Amniotic epithelial cell (primary cell): ENCODE measurements at places on chromosomes 11 and 22.

- no peak for DNase-seq
Measured at GRCh38 chr22:19986011-19986409, 30.6 kb downstream of the ARVCF start.

DNA sequence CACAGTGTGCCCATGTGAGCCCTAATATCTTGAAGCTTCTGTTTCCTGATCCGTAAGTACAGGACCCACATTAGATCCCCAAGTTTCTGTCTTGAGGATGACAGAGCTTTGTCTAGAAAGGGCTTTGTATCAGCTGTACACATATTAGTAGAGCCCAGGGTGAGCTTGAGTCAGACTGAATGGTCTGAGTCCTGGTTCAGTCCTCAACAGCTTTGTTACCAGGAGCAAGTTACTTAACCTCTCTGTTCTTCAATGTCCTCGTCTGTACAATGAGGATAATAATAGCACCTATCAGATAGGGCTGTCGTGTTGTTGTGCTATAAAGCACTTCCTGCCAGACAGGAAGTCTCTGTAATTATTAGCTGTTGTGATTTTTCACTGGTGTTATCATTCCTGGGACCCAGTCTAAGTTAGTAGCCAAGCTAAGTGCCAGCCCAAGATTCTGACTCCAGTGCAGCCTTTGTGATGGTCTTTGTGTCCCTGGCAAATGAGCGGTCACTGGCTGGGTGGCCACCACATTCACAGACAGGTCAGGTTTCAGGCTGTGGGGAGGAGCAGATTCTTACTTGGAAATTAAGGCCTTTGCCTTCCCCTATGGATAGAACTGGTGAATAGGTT is 6.8 kb downstream of the TOM1 start:
- DNase-seq = no peak

DNA sequence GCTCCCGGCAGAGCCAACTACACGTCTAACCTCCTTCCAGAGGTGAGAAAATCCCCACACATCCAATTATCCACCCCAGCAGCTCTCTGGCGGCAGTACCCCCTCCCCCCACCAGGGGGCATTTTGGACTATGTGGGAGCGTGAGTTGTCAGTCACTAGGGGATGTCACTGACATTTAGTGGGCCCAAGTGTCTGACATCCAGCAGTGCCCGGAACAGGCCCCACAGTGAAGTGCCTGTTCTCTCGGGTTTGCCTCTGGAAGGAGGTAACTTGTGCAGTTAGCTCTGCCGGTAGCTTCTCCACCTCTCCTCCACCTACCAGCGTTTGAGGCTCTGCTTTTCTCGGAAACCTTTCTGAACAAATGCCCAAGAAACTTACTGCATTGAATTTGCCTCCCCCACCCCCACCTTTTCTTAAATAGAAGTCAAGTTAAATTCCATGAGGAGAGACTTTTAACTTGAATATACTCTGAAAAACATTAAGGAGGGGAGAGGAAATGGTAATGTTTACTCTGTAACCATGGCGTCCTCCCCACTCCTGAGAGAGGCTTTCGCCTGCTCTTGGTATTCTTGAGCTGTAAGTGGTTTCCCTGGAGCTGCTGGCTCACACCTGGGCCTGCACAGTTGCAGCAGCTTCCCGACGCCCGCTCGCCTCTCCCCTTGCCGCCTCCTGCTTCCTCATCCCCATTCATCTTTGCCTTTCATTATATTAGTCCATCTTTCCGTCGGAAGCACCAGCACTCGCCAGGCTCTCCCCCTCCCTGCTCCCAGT is 112.8 kb downstream of the WNT7B start:
- DNase-seq = peak; percentile 43

DNA sequence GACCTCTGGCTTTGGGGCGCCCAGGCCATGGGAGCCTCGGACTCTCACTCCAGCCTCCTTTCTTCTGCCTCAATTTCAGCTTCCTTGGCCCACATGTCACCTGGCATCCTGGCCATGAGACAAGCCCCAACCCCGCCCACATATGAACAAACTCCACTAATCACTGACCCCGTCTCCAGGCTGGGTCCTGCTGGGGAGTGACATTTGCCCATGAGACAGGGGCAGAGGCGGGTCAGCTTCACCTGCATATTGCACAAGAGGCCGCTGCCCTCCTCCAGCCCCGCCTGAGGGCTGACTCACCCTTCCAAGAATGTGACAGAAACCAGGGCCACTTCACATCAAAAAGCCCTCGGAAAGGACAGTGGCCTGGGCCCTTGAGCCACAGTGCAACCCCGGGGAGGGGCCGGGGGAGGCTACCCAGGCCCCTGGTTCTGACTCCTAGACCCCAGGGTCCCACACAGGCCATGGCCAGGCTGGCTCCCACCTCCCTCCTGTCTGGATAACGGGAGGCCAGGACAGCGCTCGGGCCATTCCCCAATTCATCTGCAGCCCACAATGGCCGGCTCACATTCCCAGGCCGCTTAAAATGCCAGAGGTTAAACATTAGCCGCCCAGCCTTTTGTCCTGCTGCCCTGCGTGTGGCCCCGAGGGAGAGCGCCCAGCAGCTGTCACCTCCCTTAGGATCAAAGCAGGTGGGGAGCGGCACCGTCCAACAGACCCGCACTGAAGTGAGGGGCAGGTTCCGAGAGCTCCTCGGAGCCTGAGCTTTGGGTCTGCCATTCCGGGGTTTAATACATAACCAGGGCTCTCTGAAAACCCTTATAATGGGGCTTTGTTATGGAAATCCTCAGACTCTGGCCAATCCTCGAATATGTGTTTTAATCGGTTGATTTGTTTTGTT is 42.3 kb downstream of the TRMU start:
- DNase-seq = peak; percentile 39

GRCh38 chr22:37416389-37416788 is 10.9 kb downstream of the ELFN2 start:
- no peak for DNase-seq

- DNase-seq = peak; percentile 44
Measured at GRCh38 chr22:36052505-36052941, 23.9 kb upstream of the RBFOX2 start.

- DNase-seq = peak; percentile 23
Measured at GRCh38 chr11:30312243-30312642, 10.7 kb upstream of the ARL14EP start.

DNA sequence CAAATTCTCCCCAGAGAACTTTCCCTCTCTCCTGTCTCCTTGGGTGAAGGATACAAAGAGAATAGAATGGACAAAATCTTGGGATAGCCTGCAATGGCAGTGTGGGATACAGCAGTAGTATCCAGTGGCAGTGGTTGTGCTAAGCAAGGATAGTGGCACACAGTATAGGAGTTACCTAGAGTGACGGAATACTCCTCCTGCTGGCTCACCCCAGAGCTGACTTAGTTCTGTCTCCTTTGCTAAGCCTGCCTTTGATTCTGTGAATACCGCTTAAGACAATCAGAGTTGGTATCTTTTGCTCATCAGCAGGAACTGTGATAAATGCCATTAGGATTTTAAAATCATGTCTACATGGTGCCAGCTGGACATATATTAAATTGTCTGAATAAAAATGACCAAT is 404.3 kb downstream of the JRKL start:
- DNase-seq = no peak

- no peak for DNase-seq
Measured at GRCh38 chr22:48834404-48834803, 993.3 kb downstream of the BRD1 start.

DNA sequence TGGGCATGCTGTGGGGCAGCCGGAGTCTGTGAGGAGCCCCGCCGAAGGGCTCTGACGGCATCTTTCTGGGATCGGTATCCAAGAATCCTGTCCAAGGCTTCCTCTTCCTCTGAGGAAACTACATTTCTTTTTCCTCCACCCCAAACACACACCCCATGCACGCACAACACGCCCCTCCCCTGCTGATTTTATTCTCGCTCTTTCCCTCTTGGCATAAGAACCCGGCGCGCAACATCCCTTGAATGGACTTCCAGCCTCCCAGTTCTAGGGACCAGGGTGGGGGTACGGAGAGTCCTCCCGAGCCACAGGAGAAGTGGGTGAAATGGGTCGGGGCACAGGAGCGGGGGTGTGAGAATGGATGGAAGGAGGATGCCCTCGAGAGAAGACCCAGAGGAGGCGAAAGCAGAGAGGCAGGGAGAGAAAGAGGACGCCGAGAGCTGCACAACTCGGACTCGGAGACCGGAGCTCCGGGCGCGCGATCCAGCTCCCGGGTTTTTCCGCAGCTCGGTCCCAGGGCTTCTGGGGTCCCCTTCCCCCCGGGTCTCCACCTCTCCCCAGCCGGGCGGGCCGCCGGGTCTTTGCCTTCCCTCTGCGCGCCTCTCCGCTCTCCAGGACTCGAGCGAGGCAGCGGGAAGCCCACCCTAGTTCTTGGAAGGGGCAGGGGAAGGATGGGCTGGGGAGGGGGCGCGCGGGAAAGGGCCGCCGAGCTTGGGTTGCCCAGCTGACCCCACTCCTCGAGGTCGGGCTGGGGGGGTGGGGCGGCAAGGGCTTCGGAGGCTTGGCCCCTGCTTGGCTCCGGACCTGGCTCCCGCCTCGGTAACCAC is 1.5 kb upstream of the LARGE1 start:
- DNase-seq = no peak

DNA sequence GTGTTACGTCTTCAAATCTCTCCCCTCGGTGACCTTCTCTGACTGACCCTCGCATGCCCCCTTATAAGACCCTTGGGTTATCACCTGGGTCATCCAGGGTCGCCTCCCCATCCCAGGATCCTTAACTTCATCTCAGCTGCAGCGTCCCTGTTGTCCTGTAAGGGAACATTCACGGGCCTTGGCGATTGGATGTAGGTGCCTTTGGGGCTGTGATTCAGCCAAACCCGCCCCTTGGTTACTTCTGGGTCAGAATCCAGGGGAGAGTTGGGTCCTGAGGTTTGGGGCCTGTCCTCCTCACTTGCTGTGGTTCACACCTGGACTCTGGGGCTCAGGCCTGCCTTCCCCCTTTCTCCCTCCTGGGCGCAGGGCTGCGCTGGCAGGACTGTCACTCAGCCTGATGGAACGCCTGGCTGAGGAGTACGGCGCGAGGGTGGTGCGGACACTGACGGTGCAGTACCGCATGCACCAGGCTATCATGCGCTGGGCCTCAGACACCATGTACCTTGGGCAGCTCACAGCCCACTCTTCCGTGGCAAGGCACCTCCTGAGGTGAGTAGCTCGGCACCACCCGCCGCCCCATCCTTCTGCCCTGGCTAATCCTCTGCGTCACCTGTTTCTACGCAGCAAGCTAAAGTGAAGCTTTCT is 29.4 kb downstream of the IGHMBP2 start:
- no peak for DNase-seq

DNA sequence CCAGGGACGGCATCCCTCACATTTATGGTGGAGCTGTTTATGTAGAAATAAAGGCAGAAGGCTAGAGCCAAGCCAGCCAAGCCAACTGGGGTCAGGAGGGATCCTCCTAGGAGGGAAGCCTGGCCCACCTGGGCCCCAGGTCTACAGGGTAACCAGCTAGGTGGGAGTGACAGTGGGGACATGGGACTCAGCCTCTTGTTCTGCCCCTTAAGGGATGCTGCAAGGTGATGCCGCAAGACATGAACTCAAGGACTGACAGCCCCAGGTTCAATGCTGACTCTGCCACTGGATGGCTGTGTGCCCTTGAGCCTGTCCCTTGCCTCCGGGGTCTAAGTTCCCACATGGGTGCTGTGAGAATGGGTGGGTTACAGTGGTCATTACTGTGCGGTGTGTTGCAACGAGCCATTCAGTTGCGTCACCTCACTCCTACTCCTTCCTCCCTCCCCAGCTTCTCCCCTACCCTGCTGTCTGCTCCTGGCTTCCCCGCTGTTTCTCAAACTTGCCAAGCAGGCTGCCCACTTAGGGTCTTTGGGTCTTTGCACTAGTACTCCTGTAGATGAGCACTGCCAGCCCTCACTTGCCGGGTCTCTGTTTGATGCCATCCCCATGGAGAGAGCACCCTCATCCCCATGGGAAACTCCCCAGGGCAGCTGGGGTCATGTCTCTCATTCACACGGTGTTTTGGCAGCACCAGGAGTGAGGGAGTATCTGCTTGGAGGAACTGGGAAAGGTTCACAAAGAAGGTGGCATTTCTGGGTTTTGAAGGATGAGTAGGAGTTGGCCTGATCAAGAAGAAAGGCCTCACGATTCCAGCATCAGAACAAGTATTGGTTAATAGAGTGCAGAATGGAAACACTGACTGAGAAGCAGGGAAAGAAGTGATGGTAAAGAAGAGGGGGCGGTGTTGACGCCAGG is 43.0 kb upstream of the RTL6 start:
- no peak for DNase-seq

DNA sequence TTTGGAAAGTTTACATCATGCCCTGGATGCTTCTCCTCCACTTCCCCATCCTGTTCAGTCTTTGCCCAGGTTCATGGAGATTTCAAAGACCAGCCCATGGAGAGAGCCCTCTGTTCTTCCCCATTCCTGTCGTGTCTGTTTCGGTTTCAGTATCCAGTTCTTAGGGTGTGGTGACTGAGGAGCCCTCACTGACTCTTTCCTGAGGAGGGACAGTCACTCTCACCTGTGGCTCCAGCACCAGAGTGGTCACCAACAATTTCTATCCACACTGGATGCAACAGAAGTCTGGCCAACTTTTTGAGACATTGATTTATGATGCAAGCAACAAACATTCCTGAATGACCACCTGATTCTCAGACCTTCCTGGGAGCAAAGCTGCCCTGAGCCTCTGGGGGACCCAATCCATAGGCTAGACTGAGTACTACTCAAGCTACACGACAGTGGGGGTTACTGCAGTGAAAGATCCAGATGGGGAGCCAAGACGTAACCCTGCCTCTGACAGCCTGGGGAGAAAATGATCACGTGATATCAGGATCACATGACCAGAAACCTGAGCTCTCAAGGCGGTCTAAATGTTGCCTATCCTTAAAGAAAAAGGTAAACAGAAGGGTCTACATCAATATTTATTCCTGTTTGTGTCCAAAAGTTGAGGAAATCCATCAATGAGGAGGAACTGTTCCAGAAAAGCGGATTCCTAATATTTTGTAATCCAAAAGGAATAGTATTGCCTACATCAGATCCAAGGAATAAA is 76.2 kb upstream of the VPREB1 start:
- DNase-seq = peak; percentile 66

- peak; percentile 18 for DNase-seq
Measured at GRCh38 chr22:38796262-38796957, 2.5 kb upstream of the DNAL4 start.

- no peak for DNase-seq
Measured at GRCh38 chr11:29612423-29612822, 404.4 kb downstream of the KCNA4 start.
